ENCODE measurements at places on chromosomes 4 and X. TPM values are rescaled to one million over a fixed set of nuclear protein-coding genes. Genes with fewer than 3 reads are reported as not detected.
A peak's percentile ranks its signal among the peaks of the same experiment; 100 is the strongest.

DNA sequence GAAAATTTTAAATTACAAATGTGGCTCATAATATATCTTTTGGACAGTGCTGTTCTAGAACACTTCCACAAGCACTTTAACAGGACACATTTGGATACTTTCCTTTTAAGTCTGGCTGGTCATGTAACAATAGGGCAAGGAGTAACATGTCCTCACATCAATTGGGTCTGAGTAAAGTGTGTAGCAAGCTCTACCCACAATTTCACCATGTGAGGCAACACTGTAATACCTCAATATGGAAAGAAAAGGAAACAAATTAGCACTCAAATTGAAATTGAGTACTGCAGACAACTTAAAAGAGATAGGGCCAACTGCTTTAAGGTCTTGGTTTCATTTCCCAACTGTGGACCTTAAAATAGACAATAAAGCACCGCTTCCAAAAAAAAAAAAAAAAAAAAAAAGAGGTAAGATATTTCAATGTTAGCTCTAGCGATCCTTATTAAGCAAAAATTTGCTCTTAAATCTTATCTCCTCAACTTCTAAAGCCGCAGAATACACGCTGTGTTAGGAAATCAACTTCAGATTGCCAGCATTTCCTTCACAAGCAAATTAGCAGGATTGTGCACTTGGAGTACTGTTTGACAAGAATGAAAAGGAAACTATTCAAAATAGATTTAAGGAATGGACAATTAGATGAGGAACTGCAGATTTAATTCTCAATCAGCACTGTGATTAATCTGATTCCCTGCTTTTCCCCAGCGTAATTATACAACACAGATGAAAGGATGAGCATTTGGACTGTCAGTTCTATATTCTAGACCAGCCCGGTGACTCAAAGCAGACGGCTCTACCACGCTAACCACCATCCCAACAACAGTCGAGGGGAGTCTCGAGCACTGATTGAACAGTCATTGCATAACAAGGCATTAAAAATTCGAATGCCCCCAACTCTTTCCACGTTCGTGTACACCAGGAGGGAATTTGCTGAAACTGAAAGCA, 1.6 kb downstream of the CASK start:
- peak overlapping the region; percentile 89 for H3K27ac ChIP-seq
- peak overlapping the region; percentile 88 for H3K4me3 ChIP-seq
- no peaks in the 10 kb centered on the region for H3K36me3 ChIP-seq
- H3K27me3 ChIP-seq, result no peaks in the 10 kb centered on the region

DNA sequence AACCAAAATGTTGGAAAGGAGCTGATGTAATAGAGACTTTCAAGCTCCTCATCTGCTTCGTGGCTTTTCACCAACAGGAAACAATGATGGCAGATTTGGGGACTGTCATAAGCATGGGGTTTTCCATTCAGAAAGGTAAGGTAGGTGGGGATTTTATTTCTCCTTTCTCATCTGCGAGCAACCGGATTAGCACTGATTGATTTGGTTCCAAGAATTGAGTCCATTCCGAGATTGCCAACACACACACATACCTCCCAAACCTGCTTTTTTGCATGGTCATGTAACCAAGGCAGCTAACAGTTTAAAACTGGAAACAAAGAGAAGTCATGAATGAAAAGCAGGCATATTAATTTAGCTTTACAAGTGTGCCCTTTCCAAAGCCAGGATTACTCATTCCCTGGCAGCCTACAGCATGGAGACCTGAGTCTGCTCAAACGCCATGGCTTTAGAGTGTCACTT, 63.0 kb upstream of the LNX1 start:
- no peaks in the 10 kb centered on the region for H3K36me3 ChIP-seq
- H3K27ac ChIP-seq, result peak overlapping the region; percentile 56
- no peaks in the 10 kb centered on the region for H3K27me3 ChIP-seq
- DNase-seq, result no peak

GRCh38 chr4:124535003-124535402, 177.5 kb downstream of the ANKRD50 start:
- H3K27ac ChIP-seq, result no peak overlapping the region
- H3K4me1 ChIP-seq, result peaks cover 7% of the 10 kb centered on the region
- H3K27me3 ChIP-seq, result no peaks in the 10 kb centered on the region
- no peak overlapping the region for H3K4me3 ChIP-seq

- H3K36me3 ChIP-seq, result no peaks in the 10 kb centered on the region
- no peak overlapping the region for H3K27ac ChIP-seq
- DNase-seq, result no peak
- no peak overlapping the region for H3K4me3 ChIP-seq
- peaks cover 10% of the 10 kb centered on the region for H3K27me3 ChIP-seq
Measured at GRCh38 chr4:1592709-1593417, 91.2 kb downstream of the FAM53A start.

DNA sequence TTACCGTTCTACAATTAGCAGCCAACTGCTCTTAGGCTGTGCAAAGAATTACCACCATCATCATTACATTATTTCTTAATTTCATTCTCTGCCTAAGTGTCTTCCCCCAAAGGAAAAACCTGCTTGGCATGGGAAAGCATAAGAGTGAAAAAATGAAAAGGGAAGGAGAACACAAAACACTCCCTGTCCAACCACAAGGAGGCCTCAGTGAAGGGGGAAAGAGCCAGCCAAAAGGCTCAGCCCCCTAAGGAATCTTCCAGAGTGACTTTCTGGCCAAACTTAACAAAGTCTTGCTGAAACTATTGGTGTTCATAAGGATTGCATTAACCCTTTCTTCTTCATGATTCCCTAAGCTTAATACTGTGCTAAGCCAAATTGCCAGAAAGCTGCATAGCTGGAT, 287.4 kb downstream of the SMARCA1 start:
- no peaks in the 10 kb centered on the region for H3K36me3 ChIP-seq
- H3K27me3 ChIP-seq, result no peaks in the 10 kb centered on the region
- no peak overlapping the region for H3K4me3 ChIP-seq
- H3K27ac ChIP-seq, result no peak overlapping the region
- no peaks in the 10 kb centered on the region for H3K4me1 ChIP-seq
- no peak for DNase-seq

GRCh38 chr4:77903186-77903585, 40.6 kb downstream of the MRPL1 start:
- H3K27me3 ChIP-seq, result no peaks in the 10 kb centered on the region
- no peak overlapping the region for H3K4me3 ChIP-seq
- DNase-seq, result no peak
- H3K27ac ChIP-seq, result no peak overlapping the region
- H3K36me3 ChIP-seq, result peaks cover 6% of the 10 kb centered on the region

GRCh38 chr4:110624904-110625494, 2.1 kb upstream of the PITX2 start:
- no peaks in the 10 kb centered on the region for H3K36me3 ChIP-seq
- DNase-seq, result no peak
- peaks cover 2% of the 10 kb centered on the region for H3K4me1 ChIP-seq
- no peak overlapping the region for H3K4me3 ChIP-seq
- no peak overlapping the region for H3K27ac ChIP-seq

GRCh38 chr4:87018753-87019152, 83.9 kb downstream of the AFF1 start:
- H3K4me3 ChIP-seq, result no peak overlapping the region
- no peaks in the 10 kb centered on the region for H3K36me3 ChIP-seq
- no peak overlapping the region for H3K27ac ChIP-seq
- H3K4me1 ChIP-seq, result peaks cover 35% of the 10 kb centered on the region

GRCh38 chr4:1231637-1232360, 17.1 kb downstream of the CTBP1 start:
- H3K27ac ChIP-seq, result no peak overlapping the region
- H3K4me1 ChIP-seq, result no peaks in the 10 kb centered on the region
- H3K36me3 ChIP-seq, result peaks cover 94% of the 10 kb centered on the region
- no peak overlapping the region for H3K4me3 ChIP-seq
- no peaks in the 10 kb centered on the region for H3K27me3 ChIP-seq

- no peaks in the 10 kb centered on the region for H3K4me1 ChIP-seq
- DNase-seq, result no peak
- no peaks in the 10 kb centered on the region for H3K27me3 ChIP-seq
- no peak overlapping the region for H3K4me3 ChIP-seq
- H3K36me3 ChIP-seq, result no peaks in the 10 kb centered on the region
Measured at GRCh38 chrX:147570483-147570882, 341.2 kb upstream of the FMR1 start.

DNA sequence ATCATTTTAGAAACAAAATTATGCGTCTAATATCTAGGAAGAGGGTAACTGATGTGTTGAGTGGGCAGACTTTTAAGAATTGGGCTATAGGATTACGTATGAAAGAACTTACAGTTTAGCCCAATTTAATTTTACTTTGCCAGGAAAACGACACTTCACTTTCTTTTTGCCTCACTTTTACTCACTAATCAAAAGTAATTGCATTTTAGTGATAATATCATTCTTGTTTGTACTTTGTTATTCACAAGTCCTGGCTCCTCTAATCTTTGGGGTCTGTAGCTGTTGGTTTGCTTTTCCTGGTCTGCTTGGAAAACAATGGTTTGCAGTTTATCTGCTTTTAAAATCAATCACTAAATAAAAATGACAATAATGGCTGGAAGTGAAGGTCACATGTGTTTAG, 2.9 kb upstream of the ARX start:
- H3K27me3 ChIP-seq, result peaks cover 98% of the 10 kb centered on the region
- H3K36me3 ChIP-seq, result no peaks in the 10 kb centered on the region
- no peak for DNase-seq
- H3K4me3 ChIP-seq, result no peak overlapping the region
- peaks cover 5% of the 10 kb centered on the region for H3K4me1 ChIP-seq

DNA sequence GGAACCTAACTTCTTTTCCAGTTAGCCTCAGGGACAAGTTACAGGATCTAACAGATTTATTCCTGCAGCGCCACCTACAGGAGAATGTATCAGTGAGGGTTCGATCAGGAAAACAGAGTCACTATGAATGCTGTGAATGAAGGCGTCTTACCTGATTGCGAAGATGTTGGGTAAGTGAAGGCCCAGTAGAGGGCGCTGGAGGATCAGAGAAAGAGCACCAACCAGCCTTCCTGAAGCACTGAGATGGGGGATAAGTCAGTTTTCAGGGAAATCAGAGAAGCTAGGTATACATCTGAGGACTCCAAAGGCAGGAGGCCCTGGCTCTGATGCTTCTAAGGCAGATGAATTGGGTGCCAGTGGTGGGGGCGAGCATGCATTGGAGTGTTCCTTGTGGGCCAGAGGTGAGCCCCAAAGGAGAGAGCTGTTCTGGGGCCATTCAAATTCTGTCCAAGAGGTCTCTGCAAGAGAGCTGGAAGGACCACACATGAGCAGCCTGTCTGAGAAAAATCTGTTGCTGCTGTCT, 169.9 kb upstream of the AADAT start:
- DNase-seq, result peak; percentile 82
- H3K4me3 ChIP-seq, result no peak overlapping the region
- peaks cover 2% of the 10 kb centered on the region for H3K27me3 ChIP-seq
- no peaks in the 10 kb centered on the region for H3K36me3 ChIP-seq

GRCh38 chr4:48315728-48316630, 25.4 kb upstream of the SLAIN2 start:
- no peak for DNase-seq
- H3K4me1 ChIP-seq, result no peaks in the 10 kb centered on the region
- no peaks in the 10 kb centered on the region for H3K27me3 ChIP-seq
- no peak overlapping the region for H3K27ac ChIP-seq

DNA sequence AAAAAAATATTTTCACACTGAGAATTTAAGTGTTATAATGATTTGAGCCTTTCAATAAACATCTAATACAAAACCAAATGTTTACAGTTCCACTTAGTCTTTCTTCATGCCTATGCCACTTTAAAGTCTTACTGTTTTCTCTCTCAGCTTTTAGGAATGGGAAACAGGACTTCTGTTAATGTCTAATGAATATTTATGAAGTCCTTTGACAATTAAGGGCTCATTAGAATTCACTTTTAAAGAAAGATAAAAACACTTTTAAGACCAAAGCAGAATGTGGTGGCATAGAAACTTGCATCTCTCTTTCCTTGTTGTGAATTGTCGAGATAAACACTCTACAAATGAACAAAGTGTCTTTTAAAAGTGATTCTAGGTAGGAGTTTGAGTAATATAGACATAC, 315.9 kb downstream of the BMPR1B start:
- no peaks in the 10 kb centered on the region for H3K4me1 ChIP-seq
- no peaks in the 10 kb centered on the region for H3K36me3 ChIP-seq
- no peak overlapping the region for H3K4me3 ChIP-seq
- no peaks in the 10 kb centered on the region for H3K27me3 ChIP-seq

- H3K27me3 ChIP-seq, result no peaks in the 10 kb centered on the region
- no peak for DNase-seq
- no peak overlapping the region for H3K4me3 ChIP-seq
- H3K4me1 ChIP-seq, result no peaks in the 10 kb centered on the region
- H3K27ac ChIP-seq, result no peak overlapping the region
Measured at GRCh38 chr4:159023741-159024140, 79.1 kb upstream of the RAPGEF2 start.

GRCh38 chr4:119707336-119707735, 78.7 kb upstream of the PDE5A start:
- H3K4me1 ChIP-seq, result no peaks in the 10 kb centered on the region
- H3K27ac ChIP-seq, result no peak overlapping the region
- DNase-seq, result peak; percentile 50
- no peak overlapping the region for H3K4me3 ChIP-seq

- DNase-seq, result peak; percentile 91
- peak overlapping the region; percentile 68 for H3K27ac ChIP-seq
- H3K36me3 ChIP-seq, result no peaks in the 10 kb centered on the region
- no peaks in the 10 kb centered on the region for H3K27me3 ChIP-seq
Measured at GRCh38 chr4:15106399-15106798, 104.1 kb downstream of the CPEB2 start.

- no peaks in the 10 kb centered on the region for H3K27me3 ChIP-seq
- H3K36me3 ChIP-seq, result no peaks in the 10 kb centered on the region
- no peak overlapping the region for H3K4me3 ChIP-seq
- H3K27ac ChIP-seq, result no peak overlapping the region
Measured at GRCh38 chr4:115850799-115851509, 737.5 kb upstream of the NDST4 start.

GRCh38 chr4:17636341-17636695, 21.9 kb downstream of the MED28 start:
- H3K27me3 ChIP-seq, result no peaks in the 10 kb centered on the region
- DNase-seq, result no peak
- no peak overlapping the region for H3K27ac ChIP-seq
- H3K4me1 ChIP-seq, result no peaks in the 10 kb centered on the region
- H3K36me3 ChIP-seq, result peaks cover 35% of the 10 kb centered on the region

Gene SLITRK4
- 13.7 TPM for polyA plus RNA-seq

Gene CXorf49
- polyA plus RNA-seq, result not detected

Gene PALLD
- 59.7 TPM for polyA plus RNA-seq

Gene MTTP
- 459 TPM for polyA plus RNA-seq

Gene ART3
- polyA plus RNA-seq, result 0.99 TPM

Gene LONRF3
- 3.0 TPM for polyA plus RNA-seq

Gene LIMCH1
- polyA plus RNA-seq, result 18.6 TPM

Gene TACR3
- 0.54 TPM for polyA plus RNA-seq

Gene MAGEA3
- not detected for polyA plus RNA-seq

Gene CENPE
- polyA plus RNA-seq, result 5.9 TPM

Gene PWWP3B
- polyA plus RNA-seq, result 18.1 TPM

Measured in large intestine (tissue), 12 donors.